Nasal cavity respiratory epithelium epithelial cell of viscerocranial mucosa (primary cell): ENCODE measurements at places on chromosomes 11 and 22. TPM values are rescaled to one million over a fixed set of nuclear protein-coding genes. Genes with fewer than 3 reads are reported as not detected.

PATE4 gene
- total RNA-seq: not detected in 2 replicates

TTC36 gene
- 0.68 and 1.3 TPM in 2 replicates for total RNA-seq

PANX2 gene
- 0.68 and 1.4 TPM in 2 replicates for total RNA-seq

OR2AG2 gene
- total RNA-seq: under 0.01 and 0.07 TPM in 2 replicates

DERL3 gene
- under 0.01 and 0.07 TPM in 2 replicates for total RNA-seq

PAMR1 gene
- 7.2 and 11.9 TPM in 2 replicates for total RNA-seq
